ENCODE measurements at places on chromosomes 12 and 14. TPM values are rescaled to one million over a fixed set of nuclear protein-coding genes. Genes with fewer than 3 reads are reported as not detected.

Gene TDP1
- 14.2 TPM for polyA plus RNA-seq

Gene BMP4
- polyA plus RNA-seq: 311 TPM

Gene INSM2
- not detected for polyA plus RNA-seq

GRCh38 chr14:68145539-68145938 lies 326.0 kb downstream of the RAD51B start:
- no peak overlapping the region for H3K27ac ChIP-seq
- no peak overlapping the region for H3K4me3 ChIP-seq
- H3K4me1 ChIP-seq: peaks cover 28% of the 10 kb centered on the region
- H3K36me3 ChIP-seq: no peaks in the 10 kb centered on the region
- DNase-seq: peak; percentile 70

DNA sequence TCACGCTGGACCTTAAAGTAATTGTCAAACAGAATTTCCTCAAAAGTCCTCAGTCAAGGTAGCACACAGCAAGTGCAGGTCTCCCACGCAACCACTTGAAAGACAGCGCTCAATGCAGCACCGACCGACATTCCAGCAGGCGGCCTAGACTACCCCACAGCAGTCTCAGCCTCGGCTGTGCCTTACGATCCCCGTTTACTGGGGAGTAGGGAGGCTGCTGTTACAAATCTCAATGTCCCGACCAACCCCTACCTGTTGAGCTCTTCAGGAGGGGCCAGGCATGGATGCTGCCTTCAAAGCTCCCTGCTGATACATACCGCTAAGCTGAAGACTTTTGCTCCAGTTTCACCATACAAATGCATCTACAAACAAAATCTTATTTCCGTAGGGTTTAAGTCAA lies 21.8 kb downstream of the VPS37B start:
- DNase-seq: no peak
- no peak overlapping the region for H3K4me3 ChIP-seq
- H3K4me1 ChIP-seq: peaks cover 32% of the 10 kb centered on the region
- H3K36me3 ChIP-seq: peaks cover 9% of the 10 kb centered on the region

DNA sequence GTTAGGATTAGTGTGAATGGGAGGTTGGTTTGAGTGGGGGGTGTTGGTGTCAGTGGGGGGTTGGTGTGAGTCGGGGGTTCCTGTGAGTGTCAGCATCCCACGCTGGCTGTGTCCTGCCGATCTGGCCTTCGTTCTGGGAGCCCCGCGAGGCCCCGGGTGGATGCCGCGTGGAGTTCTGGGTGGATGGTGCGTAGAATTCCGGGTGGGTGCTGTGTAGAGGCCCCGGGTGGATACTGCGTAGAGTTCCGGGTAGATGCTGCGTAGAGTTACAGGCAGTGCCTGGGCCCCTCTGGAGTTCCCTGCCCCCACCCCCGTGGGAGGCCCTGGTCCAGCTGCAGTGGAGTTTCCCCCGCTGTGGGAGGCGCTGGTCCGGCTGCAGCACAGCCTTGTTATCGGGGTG lies 8.7 kb downstream of the NOC4L start:
- no peak overlapping the region for H3K4me3 ChIP-seq
- no peaks in the 10 kb centered on the region for H3K27me3 ChIP-seq
- no peak overlapping the region for H3K27ac ChIP-seq

DNA sequence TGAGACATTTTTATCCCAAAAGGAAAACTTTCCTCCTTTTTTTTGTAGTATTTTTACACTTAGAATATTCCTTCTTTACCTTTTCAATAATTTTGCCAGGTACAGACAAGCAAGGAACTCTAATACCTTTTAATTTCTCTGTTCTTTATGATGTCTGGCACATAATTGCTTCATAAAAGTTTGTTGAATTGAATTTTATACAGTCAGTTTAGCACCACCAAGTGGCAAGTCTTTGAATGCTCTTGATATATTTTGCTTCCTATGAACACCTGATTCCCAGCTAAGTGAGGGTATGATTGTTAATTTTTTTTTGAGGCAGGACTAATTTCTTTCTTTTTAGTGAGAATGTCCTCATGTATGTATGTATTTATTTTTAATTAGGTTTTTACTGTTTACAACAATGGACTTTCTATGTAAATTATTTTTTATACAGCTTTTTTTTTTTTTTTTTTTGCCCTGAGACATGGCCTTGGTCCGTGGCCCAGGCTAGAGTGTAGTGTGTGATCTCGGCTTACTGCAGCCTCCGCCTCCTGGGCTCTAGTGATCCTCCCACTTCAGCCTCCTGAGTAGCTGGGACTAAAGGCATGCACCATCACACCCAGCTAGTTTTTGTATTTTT lies 6.9 kb downstream of the TBC1D15 start:
- DNase-seq: peak; percentile 54
- H3K4me3 ChIP-seq: no peak overlapping the region
- peaks cover under 1% of the 10 kb centered on the region for H3K4me1 ChIP-seq

DNA sequence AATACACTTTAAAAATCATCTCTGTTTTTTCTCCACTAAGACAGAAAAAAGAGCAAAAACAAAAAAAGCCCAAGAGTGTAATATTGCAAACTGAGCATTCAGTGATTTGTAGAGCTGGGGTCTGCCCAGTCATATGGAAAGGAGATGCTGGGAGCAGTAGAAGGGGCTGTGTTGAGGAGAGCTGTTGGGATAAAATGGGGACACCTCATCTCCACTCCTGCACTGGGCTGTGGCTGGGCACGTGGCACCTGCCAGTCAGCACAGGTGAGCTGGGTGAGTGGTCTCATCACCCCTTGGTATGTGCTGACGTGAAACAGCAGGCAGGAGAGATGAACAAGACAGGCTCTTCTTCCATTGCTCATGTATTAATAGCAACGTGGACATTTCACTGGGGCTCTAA lies 217.4 kb downstream of the C12orf42 start:
- no peaks in the 10 kb centered on the region for H3K27me3 ChIP-seq
- DNase-seq: no peak
- no peak overlapping the region for H3K4me3 ChIP-seq
- H3K36me3 ChIP-seq: no peaks in the 10 kb centered on the region

DNA sequence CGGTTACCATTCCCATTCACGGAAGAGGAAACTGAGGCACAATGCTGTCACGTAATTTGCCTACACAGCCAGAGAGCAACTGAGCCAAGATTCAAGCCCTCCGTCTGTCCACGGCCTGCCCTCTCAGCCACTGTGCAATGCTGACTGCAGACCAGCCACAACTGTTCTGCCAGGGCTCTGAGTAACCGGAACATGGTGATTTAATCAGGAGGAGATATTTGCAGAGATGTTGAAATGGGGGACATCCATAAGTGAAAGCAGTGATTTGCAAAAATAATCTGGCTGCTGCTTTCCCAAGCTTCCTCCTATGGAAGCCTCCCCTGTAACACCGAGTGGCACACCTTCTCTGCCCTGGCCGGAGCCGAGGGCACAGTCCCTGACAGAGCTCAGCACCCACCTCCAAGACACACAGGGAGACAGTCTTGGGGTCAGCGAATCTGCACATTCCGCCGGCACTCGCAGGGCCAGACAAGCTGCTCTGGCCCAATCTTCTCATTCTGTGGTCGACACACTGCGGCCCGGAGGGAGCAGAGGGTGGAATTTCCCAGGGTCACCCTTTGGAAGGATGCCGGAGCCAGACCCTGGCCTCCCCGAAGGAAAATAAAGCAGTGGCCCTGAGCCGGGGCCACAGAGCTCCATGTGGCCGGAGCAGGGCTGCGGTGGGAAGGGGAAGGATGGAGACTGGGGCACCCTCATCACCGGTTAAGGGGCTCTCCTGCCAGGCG lies 158.2 kb upstream of the DIO3 start:
- no peak overlapping the region for H3K27ac ChIP-seq
- no peaks in the 10 kb centered on the region for H3K4me1 ChIP-seq
- no peak for DNase-seq
- no peaks in the 10 kb centered on the region for H3K36me3 ChIP-seq
- no peak overlapping the region for H3K4me3 ChIP-seq
